Fibroblast of the conjunctiva (primary cell): ENCODE measurements at places on chromosomes 2 and 18.

- no peak for DNase-seq
Observed at GRCh38 chr2:61693744-61694143, 155.6 kb upstream of the XPO1 start.

- no peak for DNase-seq
Observed at GRCh38 chr2:70548233-70548632, 5.4 kb downstream of the TGFA start.

DNA sequence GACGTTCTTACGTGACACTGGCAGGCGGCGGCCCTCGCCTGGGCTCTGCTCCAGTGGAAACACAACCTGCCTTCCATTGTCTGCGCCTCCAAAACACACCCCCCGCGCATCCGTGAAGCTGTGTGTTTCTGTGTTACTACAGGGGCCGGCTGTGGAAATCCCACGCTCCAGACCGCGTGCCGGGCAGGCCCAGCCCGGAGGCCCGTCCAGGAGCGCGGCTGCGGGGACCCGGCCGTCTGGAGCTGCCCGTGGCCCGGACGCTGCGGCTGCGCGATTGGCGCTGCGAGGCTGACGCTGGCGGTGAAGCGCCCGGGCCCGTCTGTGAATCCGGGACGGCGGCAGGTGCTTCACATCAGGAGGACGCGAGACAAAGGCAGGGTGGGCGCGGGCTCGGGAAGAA lies 670.3 kb upstream of the SALL3 start:
- no peak for DNase-seq

- DNase-seq = no peak
Observed at GRCh38 chr2:108129636-108130035, 110.1 kb upstream of the SULT1C3 start.

- DNase-seq = no peak
Observed at GRCh38 chr2:190722061-190722759, 73.3 kb downstream of the NAB1 start.

- DNase-seq = no peak
Observed at GRCh38 chr2:182055993-182056392, 70.3 kb downstream of the PPP1R1C start.

DNA sequence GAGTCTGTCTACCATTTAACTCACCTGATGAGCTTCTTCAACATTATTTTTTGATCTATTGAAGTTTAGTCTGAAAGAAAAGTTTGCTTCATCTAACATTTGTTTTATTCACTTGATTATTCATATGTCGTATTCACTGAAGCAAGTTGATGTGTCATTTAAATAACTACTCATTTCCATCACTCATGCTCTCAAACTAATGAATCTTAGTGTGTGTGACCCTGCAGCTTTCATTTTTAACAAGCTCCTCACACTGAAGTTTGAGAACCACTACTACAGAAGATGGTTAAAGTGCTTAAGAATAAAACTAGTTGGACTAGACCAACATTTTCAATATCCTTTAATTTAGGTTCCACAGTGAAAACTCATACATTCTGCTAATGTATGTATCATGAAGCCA lies 1.8 kb upstream of the ABI2 start:
- no peak for DNase-seq

GRCh38 chr2:79861059-79861374 lies 348.2 kb downstream of the CTNNA2 start:
- DNase-seq = no peak

DNA sequence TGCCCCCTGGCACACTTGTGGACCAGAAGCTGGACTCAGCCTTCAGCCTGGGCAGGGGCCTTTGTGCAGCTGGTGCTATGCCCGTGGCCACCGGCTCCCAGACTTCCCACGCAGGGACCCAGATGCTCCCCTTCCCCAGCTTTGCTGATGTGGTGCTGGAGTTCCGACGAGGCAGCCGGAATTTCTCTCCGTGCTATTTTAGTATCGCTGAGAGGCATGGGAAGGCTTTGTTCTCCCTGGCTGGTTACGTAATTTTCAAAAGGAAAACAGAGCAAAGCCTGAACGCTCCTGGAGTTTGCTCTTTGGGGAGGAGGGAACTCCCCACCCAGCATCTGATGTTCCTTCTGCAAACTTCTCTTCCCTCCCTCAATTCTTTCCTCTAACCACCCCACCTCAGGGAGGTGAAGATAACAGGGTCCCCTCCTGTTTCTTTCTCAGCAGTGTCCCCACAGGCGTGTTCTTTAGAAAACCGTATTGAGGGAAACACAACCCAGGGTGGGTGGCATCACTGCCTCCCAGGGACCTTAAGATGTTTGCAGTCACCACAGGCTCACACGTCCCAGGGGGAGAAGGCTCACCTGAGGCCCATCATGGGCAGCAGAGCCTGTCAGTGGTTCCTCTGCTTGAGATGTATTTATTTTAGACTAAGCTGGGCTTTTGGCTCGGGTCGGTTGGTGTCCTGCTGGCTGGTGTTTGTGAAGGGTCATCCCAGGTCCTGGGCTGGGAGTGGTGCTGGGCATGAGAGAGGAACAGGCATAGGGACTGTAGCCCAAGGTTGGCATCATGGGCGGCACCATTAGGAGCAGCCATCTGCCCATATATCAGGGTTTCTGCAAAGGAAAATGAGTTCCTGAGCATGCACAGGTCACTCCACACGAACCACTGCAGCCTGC lies 95.0 kb downstream of the MAPK4 start:
- no peak for DNase-seq

GRCh38 chr18:74498712-74499627 lies 2.8 kb downstream of the CNDP2 start:
- DNase-seq = no peak

DNA sequence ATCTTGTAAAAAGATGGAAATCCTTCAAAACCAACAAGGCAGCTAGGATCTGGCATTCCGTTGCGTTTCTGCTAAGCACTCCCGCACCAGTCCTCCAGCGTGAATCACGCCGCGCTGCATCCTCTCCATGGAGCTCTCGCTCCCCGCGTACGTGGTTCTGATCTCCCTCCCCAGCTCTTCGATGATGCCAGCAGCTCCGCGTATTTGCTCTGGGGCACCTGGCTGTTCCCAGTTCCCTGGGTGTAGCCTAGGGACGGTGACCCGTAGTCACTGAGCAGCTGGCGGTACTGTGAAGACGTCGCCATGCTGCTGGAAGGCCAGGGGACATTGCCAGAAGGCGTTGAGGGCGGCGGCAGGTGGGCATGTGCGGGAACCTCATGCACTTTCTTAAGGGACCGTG lies 407.5 kb downstream of the RNF144A start:
- DNase-seq = no peak

DNA sequence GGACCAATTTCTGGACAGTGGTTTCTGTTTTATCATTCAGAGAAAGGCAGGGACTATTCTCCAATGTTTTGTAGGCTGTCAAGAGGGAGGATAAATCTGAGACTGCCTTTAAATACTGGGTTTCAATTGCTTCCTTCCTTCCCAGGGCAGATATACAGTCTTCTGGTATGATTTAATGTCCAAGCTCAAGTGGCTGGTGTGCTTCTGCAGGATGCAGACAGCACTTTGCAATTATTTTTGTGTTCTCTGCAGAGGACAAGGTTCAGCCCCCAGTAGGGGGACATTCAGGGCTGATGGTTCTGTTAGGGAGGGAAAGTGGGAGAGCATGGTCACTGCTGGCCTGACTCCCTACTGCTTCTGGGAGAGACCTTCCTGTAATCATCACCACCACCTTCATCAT lies 4.6 kb upstream of the BOD1L2 start:
- no peak for DNase-seq
